ENCODE measurements at places on chromosomes 11 and 22.
A peak's percentile ranks its signal among the peaks of the same experiment; 100 is the strongest.

DNA sequence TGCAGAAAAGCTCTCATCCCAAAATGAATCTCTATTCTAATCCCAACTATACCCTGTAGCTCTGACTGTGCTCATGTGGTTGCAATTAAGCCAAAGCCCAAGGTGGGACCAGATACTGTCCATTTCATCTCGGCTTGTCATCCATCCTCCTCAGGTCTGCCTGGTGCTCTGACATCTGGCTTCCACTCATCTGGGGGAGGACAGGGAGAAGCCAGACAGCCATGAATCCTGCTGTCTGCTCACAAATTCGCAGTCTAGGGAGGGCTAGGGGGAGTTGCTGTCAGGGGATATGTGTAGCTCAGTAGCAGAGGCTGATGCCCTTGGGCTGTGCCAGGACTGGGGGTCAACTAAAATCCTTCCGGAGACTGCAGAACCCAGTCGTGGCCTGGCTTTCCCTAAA, 167.1 kb downstream of the ETS1 start:
- no peak for DNase-seq

- no peak for DNase-seq
These were observed 52.9 kb downstream of the DEPDC5 start for GRCh38 chr22:31806751-31807150.

DNA sequence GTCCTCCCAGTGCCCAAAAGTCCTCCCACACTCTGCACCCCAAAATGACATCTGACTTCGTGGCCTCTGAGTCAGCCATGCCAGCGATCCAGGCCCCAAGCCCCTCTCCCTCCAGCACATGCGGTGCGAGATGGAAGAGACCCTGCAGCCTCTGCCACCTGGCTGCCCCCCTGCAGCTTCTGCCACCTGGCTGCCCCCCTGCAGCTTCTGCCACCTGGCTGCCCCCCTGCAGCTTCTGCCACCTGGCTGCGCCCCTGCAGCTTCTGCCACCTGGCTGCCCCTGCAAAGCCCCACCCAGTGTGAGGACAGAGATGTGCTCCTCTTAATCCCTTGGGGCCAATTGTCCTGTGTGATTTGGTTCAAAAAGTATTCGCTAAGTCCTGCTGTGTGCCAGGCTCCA, 68.0 kb downstream of the WNT7B start:
- DNase-seq = no peak

- no peak for DNase-seq
These were observed 88.8 kb downstream of the ABTB2 start for GRCh38 chr11:34268906-34269430.

DNA sequence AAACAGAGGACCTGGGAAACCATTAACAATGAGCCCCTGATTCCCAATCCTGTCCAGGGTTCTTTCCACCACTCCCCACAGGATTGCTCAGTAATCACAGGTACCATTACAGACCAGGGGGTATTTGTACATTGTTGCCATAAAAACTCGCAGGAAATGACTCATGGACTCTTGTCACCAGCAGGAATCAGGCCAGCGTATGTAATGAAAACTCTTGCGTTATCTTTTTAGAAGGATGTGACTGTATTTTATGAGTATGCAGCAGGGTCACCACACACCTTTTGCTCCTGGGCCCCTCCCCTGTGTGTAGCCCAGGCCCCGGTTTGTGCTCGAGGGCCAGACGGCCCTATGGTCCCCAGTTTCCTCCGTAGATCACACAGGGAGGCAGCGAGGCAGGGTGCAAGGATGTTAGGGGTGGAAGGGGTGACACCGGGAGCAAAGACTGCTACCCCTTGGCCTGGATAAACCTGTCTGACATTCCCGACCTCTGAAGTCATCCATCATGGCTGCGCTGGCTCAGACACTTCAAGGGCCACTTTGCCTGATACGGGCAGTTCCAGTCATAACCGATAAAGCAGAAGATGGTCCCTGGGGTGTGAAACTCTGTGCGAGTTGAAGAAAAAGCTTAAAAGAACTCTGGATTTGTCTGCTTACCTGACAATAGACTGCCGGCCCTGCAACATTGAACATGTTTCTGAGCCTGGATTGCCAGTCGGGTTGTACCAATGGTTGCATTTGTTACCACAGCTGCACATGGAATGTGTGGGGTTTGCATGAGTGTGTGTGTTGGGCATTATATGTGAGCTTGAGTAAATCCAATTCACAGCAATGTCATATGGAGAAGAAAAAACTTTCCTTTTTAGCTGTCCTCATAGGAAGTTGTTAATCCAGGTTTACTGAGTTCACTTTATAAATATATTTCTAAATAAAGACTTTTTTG, 56.9 kb downstream of the MICAL2 start:
- peak; percentile 28 for DNase-seq
